ENCODE measurements at places on chromosomes 3 and 15.
A peak's percentile ranks its signal among the peaks of the same experiment; 100 is the strongest.

GRCh38 chr3:32276279-32276841 lies 37.9 kb downstream of the CMTM8 start:
- DNase-seq = peak; percentile 39

DNA sequence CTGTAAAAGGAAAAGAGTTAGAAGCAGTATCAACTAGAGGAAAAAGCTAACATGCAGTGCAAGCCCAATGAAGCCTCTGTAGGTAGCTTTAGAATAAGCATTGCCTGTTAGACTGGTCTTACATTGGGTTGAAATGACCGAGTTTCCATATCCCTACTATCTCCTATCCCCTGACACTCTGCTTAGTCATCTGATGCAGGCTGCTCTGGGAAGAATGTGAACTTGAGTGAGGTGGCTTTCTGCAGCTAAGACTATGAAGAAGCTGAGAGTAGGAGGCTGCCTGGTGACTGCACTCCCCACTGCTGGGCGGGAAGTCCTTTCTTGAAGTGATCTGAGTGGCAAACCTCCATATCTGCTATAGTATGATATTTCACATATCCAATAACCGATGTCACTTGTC lies 64.7 kb downstream of the OXSM start:
- DNase-seq = no peak

DNA sequence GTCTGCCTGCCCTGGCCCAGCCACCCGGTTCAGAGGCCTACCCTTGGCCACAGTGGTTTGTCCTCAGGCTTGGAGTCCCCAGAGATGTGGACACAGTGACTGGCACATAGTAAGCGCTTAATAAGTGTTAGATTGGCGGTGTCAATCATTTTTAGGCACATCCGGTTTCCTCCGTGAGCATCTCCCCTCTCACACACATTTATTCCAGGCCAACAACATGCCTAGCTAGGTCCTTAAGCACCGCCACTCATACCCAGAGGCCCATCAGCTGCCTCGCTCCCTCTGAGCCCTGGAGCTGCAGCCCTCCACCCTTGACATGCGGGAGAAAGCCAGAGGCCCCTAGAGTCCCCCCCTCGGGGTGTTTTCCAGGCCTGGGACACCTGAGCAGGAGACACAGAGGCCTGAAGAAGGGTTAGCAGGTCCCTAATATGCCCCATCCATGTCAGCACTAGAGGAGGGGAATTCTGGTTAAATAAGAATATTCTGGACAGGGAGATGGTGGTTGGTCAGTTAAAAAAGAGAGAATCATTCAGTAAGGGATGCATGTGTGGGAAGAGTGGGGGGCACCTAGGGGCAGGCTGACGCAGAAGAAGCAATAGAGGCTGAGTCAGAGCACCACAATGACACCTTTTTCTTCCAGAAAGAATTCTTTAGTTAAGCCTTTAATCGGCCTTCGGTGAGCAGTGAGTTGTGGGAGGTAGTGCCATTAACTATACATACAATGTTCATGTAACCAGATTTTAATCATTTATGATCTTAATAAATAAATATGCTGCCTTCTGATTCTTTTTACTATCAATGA lies 22.3 kb downstream of the NR2F2 start:
- DNase-seq = peak; percentile 26

DNA sequence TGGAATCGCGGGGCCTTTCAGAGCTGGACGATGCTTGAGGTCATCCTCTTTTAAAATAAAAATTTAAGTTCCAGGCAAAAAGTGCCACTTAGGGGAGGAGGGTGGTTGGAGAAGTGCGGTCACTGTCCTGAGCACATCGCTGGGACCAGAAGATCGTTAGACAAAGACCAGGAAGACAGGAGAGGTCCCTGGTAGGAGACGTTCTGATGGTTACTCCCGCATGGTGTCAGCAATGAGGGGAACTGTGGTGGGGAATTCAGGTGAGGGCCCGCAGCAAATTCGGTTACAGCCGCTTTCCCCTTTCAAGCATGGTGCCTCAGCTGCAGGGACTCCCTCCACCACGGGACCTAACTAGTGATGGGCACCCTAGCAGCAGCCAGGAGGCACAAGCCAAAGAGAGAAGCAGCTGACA lies 1.0 kb upstream of the ISY1 start:
- peak; percentile 63 for DNase-seq

GRCh38 chr3:83092521-83093221 lies 1331.2 kb upstream of the GBE1 start:
- no peak for DNase-seq

DNA sequence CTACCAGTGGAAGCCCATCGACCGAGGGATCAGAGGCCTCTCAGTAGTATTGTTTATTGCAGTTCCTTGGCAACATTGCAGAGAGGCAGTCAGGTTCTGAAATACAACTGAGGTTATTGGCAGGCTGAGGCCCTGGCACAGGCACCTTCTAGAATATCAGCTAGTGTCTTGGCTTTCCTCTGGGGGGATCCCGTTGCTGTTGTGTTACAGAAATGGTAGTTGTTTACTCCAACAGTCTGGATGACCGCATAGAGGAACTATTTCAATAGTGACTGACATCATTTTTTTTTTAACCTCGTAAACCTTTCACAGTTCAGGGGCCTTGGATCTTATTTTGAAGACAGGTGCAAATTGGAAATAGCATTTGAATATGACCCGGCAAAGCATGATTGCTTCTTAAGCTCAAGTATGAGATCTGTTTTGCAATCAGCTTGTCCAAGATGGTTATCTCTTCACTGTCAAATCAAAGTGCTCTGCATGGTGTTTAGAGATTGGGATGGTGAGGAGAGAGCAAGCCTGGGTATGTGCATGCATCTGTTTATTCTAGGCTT lies 63.9 kb downstream of the PGPEP1L start:
- no peak for DNase-seq

- no peak for DNase-seq
Observed at GRCh38 chr3:64176461-64176996, 48.7 kb downstream of the PRICKLE2 start.

DNA sequence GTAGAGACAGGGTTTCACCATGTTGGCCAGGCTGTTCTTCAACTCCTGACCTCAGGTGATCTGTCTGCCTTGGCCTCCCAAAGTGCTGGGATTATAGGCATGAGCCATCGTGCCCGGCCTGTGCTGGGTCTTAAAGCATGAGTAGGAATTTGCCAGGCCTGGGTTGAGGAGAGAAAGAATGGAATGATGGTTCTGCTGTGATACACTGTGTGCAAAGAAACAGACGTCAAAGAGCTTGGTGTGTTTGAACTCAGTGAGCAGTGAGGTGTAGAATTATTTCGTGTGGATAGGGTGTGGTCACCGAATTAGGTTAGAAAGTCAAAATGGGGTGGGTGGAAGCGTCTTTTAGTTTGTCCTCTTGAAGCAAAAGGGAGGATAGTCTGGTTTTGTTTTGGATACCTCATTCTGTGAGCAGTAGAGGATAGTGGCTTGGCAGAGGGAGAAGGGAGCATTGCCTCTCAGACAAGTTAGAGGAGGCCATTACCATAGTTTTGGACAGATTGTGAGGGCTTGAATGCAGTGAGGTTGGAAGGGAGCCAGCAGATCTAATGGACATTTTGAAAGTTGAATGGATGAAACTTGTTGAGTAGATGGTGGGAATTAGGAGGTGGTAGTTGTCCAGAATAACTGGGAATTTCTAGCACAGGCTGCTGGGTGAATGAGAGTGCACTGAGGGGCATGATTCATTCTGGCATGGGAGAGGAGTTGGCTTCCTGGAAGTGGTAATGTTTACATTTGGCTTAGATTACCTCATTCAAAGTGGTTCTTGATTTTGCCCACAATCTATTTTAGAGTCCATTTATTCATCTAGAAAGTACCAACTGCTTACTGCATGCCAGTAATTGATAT lies 27.2 kb downstream of the AKAP13 start:
- DNase-seq = no peak

DNA sequence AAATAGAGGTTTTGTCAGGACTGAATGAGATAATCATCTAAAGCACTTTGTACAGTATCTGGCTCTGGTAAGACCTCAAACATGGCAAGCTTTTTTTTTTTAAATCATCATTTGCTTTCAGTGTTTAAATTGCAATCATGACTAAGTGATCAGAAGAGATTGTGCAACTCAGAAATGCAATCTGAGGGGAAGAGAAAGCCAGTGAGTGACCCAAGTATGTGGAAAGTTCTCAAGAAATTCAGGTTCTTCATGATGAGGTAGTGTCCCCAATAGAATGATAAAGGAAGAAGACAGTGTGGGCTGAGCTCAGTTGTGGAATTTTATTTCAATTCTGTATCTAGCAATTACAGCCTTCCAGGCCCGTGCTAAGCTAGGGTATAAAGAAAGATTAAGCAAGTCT lies 132.2 kb upstream of the TBC1D5 start:
- no peak for DNase-seq

GRCh38 chr3:71006810-71007785 lies 576.4 kb downstream of the FOXP1 start:
- DNase-seq = peak; percentile 37

GRCh38 chr3:156964577-156964976 lies 138.4 kb downstream of the LEKR1 start:
- DNase-seq = no peak

DNA sequence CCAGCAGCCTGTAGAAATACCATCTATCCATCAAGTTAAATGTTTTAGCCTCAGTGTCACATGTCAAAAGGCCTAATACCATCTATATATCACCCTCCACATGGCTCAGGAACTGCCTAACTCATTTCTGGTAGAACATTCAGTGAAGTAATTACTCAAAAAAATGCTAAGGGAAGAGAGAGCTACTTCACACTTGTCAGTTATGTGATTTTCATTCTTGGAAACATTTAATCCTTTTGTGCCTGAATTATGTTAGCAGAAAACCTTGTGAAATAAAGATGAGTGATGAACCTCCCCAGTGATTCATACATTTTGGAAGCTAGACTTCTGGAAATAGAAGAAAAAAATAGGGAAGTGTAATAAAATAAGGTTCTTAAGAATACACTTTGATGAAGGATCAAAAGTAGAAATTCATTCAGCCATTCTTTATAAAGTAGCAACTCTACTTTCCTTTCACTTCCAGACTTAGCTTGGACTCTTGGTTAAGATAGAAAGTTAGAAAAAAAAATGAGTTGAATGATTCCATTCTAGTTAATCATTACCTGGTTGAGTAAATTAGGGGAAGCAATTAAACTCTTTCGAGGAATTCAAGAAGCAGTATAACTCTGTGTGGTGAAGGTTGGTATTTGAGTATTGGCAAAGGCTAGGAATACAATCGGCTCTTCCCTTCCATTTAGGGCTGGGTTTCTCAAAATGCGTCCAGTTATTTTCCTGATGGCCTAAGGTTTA lies 3.6 kb downstream of the OTOL1 start:
- no peak for DNase-seq

GRCh38 chr3:126104742-126105605 lies 21.1 kb upstream of the SLC41A3 start:
- DNase-seq = no peak

GRCh38 chr3:93904568-93904967 lies 69.1 kb downstream of the PROS1 start:
- no peak for DNase-seq

DNA sequence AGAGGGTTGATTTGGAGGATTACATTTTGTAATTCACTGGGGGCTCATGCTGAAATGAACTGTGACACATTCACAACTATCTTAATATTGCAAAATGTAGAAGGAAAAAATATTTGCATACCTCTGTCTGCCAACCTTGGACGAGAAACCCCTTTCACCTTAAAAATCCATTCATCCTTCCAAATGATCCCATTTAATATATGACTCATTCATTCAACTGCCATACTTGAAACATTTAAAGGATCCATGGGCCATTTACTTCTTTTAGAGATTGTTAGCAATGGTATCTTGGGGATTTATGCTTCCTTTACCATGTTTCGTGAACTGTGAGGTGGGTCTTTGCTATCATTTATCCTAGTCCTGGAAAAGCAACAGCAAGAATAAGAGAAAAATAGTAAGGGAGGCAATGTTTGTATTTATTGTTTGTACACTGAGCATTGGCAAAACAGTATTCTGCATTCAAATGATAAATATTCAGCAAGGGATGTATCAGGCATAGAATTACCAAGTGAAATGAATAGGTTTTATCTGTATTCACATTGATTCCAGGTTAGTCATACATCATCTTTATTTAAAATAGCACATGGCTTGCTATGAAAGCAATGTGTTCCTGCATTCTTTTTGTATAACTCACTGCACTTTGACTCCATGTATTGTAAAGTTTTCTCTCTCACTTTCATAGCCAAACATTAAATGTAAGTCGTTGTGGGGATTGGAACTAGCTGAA lies 378.1 kb downstream of the NSUN3 start:
- DNase-seq = no peak

DNA sequence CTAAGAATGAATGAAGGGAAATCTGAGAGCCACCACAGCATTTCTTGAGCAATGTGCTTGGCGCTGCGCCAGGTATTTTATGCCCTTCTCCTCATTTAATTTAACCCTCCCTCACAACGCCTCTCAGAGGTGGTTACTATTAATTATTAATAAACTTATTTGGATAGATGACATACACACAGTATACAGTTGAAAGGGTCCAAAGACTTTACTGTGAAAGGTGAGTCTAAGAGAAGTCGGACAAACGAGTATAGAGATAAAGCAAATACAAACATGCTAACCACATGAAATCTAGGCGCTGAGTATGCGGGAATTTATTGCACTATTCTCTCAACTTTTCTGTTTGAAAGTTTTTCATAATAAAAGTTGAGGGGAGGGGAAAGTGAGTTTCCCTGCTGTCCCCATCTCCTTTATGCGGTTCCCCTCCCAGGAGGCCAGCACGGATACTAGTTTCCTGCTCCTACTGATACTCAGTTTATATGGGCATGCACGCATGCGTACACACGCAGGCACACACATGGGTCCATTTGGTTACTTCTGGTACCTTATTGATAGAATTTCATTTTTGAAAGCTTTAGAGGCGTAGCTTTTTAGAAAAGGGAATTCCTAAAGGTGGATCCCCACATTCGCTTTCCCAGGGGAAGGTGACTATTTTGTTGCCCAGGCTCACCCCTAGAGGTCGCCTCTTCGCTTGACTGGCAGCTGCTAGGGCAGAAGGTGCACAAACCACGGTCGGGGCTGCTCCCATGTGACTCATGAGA lies 28.5 kb upstream of the KCTD6 start:
- DNase-seq = peak; percentile 75

DNA sequence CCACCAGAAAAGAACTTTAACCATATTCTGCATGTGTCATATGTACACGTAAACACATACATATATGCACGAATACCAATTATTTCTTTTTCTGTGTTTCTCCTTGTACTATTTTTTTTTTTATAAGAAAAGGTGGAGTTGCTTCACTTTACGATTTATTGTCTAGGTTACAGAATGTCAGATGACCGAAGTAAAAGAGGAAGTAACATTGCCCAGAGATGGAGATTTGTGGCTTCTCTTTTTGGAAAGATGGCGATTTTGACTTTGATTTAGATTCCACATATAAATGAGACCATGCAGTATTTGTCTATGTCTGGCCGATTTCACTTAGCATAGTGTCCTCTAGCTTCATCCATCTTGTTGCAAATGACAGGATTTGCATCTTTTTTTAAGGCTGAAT lies 293.1 kb downstream of the SV2B start:
- DNase-seq = no peak

GRCh38 chr3:60009931-60010478 lies 960.2 kb upstream of the CFAP20DC start:
- no peak for DNase-seq

- no peak for DNase-seq
Observed at GRCh38 chr3:161142486-161142885, 37.3 kb upstream of the B3GALNT1 start.

- DNase-seq = no peak
Observed at GRCh38 chr3:100209948-100210771, 50.6 kb upstream of the TBC1D23 start.

All from ELF-1 (cell line).